NCI-H460 (cell line): ENCODE measurements at places on chromosomes 2 and 18.

DNA sequence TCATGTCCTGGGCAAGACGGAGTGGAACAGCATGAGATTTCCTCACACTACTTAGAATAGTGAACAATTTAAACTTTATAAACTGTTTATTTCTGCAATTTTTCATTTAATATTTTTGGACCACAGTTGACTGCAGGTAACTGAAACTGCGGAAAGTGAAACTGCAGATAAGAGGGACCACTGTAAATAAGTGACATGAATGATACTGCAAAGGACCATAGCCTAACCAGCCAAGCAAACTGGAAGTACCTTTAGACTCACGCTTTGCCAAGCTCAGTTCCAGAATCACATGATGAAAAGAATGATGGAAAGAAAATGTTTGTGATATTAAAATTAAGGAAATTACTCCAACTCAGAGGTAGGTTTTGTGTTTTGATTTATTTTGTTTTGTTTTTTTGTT, 94.6 kb upstream of the ITGA4 start:
- DNase-seq, result no peak

DNA sequence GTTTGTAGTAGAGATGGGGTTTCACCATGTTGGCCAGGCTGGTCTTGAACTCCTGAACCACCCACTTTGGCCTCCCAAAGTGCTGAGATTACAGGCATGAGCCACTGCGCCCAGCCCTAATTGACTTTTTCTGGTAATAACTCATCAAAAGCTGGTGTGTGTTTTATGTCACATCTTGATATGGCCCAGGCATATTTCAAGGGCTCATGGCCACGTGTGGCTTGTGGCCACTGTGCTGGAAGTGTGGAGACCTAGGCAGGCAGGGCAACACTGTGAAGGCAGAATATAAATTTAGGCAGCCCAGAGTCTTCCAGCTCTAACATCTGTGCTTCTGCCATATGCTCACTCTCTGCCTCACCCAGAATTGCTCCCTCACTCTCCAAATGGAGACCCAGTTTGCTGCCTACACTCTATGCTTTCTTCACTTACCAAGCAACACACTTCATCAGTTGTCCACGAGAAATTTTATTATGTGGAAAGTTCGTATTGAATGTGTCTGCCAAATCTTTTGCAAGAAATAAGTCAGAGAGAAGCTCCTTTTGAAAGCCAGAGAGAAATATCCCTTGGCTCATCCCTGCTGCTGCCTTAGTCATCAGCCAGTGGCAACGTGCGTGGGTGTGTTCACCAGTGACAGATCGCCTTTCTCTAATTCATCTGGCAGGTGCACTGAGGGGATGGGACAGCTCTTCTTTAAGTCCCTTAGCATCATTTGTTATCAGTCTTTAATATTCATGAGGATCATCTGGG, 129.4 kb upstream of the CXCR4 start:
- no peak for DNase-seq

GRCh38 chr2:76953733-76954347, 568.3 kb downstream of the LRRTM4 start:
- DNase-seq, result peak; percentile 71

DNA sequence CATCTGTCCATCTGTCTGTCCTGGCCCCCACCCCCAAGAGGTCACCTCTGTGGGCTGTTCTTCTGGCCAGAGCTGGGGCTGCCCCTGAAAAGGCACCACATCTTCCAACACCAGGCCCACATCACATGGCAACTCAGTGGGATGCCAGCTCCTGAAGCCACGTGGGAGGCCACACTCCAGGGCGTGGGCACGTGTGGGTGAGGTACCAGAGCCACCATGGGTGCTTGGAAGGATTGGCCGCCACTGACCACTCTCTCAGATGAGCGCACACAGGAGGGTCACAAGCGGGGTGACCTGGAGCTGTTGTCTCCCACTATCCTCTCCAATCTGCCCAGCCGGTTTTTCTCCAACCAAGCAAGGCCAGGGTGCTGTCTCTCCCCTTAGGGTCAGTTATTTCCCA, 197.9 kb downstream of the TFCP2L1 start:
- DNase-seq, result no peak

DNA sequence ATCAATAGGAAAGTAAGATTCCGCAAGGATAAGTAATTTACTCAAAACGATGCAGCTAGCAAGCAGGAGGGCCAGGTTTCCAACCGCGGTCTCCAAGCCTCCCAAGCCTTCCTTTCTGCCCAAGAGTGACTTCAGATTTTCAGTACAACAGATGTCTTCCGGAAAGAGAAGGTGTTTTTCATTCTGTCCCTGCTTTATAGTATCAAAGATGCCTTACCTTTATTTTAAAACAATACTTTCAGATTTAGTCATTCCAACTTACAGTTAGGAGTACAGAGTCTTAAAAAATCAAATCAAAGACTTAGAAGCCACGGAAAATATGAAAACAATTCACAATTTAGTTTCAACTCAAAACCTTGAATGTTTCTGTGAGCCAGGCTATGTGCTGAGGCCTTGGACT, 43.6 kb downstream of the CYB5A start:
- DNase-seq, result no peak

- no peak for DNase-seq
Observed at GRCh38 chr2:131094463-131095281, 1.4 kb upstream of the FAM168B start.

GRCh38 chr18:5738526-5738925, 156.8 kb downstream of the TMEM200C start:
- DNase-seq, result no peak

DNA sequence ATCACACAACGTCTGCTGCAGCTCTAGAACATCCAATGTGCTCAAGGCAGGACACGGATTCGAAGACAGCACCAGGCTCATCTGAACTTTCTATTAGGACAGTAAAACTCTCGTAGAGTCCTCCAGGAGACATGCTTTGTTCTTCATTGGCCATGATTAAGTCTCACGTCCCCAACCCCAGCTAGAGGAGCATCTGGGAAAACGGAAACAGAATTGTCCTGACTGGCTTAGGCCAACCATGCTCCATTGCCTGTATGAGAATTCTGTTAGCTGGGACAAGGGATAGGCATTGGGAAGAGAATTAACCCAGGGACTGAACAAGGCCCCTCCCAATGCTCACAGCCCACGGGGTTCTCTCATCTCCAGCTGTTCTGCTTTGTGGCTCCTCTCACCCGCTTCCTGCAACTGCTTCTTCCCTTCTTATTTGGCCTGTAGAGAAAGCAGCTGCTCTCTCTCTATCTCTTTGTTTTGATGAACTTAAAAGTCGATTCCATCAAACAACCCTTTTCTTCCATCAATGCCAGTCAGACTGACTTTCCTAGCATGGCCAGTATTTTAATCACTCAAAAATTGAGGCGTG, 75.6 kb downstream of the C1QL2 start:
- no peak for DNase-seq

DNA sequence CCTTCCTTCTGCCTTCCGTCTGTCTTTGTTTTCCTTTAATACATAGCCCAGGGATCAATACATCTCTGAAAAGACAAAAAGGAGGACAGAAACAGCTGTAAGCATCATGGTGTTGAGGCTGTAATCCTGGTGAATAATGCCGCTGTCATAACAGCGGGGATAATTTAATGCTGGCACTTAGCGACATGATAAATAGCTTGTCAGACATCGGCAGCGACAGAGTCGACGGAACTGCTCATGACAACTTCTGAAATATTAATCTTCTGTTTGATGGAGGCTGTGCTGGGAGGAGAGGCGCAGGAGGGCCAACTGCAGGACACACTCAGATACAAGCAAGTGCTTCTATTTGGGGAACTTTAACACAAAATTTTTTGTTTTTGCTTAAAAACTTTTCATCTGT, 602.2 kb downstream of the GALR1 start:
- DNase-seq, result no peak

- no peak for DNase-seq
Observed at GRCh38 chr2:217906798-217907197, 96.0 kb downstream of the TNS1 start.

DNA sequence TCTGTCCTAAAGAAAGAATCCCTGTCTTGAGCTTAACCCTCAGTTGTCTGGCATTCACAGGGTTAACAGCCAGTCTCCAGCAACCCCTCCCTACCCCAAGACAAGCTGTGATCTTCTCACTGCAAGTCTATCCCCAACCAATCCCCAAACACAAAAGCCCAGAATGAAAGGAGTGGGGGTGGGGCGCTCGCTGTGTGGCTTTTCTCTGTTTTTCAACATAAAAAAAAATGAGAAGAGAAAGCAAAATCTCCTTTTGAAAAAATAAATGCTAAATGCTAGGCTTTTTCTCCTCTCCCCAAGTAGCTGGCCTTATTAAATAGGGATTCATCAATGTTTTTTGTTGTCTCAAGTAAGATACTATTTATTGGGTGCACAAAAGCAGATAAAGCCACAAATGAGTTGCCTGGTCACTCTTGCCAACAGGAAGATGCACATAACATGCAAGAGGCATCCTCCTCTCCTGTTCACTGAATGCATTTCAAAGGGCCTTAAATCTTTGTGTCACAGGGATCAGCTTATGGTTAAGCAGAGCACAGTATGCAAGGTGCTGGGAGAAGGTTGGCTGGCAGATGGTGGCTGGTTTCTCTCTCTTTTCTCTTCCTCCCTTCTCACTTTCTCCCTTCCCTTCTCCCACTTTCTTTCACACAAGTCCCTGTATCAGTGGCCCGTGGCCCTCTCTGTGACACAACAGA, 225.6 kb downstream of the CMPK2 start:
- DNase-seq, result no peak
